Left kidney (tissue), 8 donors: ENCODE measurements at places on chromosomes 5 and 9.

GRCh38 chr9:130805510-130806326, 29.3 kb upstream of the ABL1 start:
- DNase-seq = no peak

DNA sequence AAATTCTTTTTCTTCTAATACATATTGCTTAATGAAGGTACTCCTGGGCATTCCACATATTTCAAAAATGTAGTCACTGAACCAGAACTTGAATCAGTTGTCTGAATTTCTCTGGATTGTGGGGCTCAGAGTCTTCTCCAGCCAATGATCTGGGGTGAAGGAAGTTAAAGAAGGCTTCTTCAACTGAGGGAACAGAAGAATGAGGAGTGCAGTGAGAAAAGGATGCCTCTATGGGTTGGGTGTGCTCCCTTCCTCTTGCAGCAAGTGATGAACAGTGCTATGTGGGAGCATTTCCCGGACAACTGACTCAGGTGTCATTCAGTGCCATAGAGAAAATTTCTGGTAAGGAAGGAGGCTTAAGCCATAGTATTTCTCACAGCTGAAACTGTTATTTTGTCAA, 7.9 kb downstream of the LNPEP start:
- no peak for DNase-seq

DNA sequence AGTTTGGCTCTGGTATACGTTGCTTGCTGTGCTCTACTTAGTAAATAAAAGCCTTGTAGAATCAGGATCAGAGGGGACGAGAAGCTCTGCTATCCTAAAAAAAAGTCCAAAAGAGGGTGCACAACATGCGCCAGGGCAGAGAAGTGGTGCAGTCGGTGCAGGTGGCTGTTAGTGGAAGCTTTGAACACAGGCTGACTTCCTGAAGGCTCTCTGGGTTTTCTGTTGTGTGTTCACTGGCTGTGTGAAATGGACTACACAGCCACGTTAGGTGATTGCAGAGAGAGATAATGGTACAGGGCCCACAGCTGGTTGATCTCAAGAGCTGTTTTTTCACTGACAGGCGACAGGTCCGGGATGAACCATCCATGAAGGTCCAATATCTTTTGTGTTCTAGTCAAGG, 167.4 kb downstream of the TMEM167A start:
- no peak for DNase-seq

DNA sequence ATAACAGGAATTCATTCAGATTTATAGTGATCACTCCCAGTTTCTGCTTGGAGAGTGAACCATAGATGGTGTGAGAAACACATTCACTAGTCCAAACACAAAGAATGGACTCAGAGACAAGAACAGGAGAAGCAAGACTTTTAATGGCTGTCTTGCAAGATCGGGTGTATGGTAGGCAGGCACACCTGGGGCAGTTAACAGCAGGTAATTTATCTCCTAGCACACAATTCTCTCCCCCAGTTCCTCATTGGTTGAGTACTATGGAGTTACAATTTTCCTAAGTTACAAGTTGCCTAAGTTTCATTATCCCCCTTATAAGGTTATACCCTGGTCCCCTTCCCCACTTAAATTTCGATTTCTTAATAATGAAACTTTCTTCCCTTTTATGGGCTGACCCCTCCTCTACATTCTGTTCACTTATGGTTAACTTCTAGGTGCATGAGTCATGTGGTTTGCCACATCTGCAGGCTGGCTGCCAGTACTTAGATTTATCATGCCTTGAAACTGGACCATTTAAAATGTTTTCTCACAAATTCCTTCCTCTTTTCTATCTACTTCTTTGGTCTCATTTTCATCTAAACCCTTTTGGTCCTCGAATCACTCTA, 623.3 kb downstream of the HINT1 start:
- no peak for DNase-seq

- DNase-seq = no peak
Observed at GRCh38 chr5:138148811-138149210, 9.6 kb upstream of the NME5 start.

GRCh38 chr9:7523426-7524043, 276.0 kb downstream of the DMAC1 start:
- no peak for DNase-seq

- no peak for DNase-seq
Observed at GRCh38 chr5:135064235-135064570, 30.2 kb upstream of the PITX1 start.

GRCh38 chr5:54612711-54613110, 95.2 kb downstream of the SNX18 start:
- DNase-seq = no peak

DNA sequence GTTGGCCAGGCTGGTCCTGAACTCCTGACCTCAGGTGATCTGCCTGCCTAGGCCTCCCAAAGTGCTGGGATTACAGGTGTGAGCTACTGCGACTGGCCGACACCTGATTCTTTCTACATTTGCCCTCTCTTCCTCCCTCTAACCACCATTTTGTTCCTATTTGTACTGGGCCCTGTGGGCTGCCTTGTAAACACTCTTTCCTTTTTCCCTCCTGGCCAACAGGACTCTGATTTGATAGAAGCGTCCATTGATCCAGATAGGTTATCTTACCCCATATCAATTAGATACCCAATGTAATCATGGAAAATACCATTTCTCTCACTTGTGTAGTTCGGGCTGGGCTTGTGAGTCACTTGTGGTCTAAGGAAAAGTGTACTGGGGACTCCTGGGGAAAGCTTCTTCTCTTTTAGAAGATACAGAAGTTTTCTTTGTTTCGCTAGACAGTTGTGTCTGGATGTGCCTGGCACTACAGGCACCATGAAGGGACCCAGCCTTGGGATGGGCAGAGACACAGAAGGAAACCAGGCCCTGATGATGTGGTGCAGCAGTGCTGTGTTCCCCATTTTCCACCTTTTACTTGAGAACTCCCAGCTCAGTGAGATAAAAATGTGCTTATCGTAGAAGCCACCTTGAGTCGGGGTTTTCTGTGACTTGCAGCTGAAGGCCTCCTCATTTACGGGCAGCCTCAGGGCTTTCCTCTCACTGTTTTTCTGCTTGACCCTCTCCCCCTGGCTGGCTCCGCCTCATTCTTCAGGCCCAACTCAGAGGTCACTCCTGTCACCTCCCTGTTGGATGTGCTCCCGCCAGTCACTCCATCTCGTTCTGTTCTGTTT, 32.8 kb upstream of the CPEB4 start:
- DNase-seq = no peak

DNA sequence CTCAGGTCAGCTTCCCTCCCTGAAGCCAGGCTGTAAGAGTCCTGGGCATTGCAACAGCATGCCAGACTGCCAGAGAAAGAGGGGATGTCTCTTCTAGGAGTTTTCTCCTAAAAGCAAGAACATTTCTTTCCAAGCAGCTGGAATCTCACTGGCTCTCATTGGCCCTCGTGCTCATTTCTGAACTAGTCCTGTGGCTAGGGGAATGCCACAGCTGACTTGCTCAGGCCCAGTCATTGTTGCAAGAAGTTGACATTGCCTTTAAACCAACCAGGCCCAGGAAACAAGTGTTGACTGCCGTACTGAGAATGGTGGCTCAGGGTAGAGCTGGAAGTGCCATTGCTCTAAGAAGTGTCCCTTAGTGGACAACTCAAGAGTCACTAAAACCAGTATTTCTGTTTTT, 15.0 kb upstream of the CEP120 start:
- no peak for DNase-seq

- DNase-seq = no peak
Observed at GRCh38 chr9:96289392-96289791, 12.6 kb downstream of the HSD17B3 start.

- no peak for DNase-seq
Observed at GRCh38 chr5:172830876-172831662, 3.0 kb upstream of the ERGIC1 start.

DNA sequence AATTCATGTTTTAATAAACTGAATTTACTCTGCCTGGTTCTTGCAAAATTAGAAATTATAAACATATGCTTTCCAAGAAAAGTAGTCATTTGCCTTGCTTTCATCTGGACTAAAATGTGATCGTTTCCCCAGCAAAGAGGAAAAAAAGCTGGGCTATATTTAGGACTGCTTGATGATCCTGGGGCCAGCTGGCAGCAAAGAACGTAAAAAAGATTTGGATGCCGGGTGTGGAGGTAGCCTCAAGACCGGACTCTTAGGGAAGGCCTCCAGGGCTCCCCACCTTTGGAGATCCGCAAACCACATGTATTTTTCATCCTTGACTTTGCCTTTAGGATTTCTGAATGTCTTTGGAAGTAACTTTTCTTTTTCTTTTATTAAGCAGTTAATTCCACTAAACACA, 156.1 kb upstream of the SEMA6A start:
- no peak for DNase-seq

- DNase-seq = no peak
Observed at GRCh38 chr5:139263536-139263935, 30.0 kb upstream of the MATR3 start.

DNA sequence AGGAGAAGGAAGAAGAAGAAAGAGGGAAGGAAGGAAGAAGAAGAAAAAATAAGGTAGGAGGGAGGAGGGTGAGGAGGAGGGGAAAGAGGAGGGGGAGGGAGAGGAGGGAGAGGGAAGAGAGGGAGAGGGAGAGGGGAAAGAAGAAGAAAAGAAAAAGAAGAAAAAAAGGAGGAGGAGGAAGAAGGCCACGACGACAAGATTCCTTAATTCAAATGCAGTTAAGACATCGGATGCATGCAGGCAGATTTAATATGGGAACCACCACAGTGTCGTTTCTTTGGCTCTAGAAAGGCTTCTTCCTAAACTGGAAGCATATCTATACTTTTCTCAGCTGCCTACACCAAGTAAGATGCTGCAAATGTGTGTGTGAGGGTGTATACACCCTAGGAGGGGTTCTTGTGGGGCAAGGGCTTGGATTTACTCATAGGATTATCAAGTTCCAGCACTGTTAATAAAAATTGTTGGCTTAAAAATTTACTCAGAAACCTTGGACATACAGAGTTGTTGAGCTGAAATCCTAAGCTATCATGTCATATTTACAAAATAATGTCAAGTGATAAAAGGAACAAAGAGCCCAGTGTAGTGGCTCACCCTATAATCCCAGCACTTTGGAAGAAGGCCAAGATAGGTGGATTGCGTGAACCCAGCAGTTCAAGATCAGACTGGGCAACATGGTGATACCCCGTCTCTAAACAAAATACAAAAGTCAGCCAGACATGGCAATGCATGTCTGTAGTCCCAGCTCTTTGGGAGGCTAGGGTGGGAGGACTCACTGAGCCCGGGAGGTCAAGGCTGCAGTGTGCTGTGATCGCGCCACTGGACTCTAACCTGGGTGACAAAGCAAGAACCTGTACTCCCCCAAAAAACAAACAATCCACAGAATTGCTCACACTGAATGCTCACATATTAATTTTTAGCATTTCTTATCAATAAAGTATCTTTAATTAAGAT, 108.5 kb downstream of the UBAP2 start:
- DNase-seq = no peak

- peak; percentile 26 for DNase-seq
Observed at GRCh38 chr9:69877852-69878514, 57.4 kb downstream of the CFAP95 start.

DNA sequence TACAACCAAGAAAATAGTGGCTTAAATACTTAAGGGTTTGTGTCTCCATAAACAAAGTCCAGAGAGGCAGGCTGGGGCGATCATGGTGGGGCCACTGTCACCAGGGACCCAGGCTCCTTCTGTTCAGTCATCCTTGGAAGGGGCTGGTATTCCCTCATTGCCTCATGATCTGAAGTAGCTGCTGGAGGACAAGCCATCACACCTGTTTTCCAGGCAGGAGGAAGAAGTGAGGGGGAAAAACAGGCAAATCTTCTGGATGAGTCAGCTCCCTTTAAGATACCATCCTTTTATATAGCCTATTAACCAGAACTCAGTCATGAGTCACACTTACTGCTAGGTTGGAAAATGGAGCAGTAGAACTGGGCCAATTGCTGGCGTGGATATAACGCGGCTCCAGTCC, 92.3 kb downstream of the DAP start:
- DNase-seq = no peak

DNA sequence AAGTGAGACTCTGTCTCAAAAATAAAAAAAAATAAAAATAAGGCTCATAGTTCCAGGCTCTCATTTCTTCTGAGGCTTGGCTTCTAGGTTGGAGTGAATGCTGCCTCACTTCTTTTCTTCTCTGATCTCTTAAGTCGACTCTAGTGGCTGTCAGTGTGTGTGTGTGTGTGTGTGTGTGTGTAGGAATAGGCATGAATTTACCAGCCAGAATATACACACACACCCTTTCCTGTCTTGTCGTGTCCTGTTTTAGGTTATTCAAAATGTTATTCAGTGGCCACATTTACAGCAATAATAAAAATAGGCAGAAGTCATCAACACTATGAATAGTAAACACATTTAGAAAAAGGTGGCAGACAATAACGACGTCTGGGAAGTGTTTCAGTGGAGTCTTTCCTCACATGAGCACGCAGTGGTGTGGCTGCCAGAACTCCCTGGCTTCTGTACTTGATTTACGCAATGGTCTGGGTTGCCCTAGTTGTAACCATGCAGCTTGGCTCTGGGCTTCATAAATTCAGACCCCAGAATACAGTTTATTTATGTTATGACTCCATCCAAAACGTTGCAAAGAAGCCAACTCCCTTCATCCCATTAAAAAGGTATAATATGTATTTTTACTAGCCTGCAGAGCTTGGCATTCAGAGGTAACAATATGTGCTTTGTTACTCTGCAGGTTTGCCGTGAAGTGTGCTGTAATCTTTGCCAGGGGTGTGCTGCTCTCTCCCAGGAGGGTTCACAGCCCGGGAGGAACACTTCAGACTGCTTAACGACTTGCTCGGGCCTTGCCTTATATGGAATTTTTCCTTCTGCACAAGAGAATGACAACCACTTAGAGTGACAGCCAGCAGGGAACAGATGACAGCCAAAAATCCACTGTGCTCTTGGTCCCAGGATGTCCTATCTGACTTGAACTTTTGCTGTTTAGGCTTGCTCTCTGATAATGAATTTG, 34.4 kb upstream of the PALM2AKAP2 start:
- peak; percentile 32 for DNase-seq
